ENCODE measurements at places on chromosomes 2 and 18.

DNA sequence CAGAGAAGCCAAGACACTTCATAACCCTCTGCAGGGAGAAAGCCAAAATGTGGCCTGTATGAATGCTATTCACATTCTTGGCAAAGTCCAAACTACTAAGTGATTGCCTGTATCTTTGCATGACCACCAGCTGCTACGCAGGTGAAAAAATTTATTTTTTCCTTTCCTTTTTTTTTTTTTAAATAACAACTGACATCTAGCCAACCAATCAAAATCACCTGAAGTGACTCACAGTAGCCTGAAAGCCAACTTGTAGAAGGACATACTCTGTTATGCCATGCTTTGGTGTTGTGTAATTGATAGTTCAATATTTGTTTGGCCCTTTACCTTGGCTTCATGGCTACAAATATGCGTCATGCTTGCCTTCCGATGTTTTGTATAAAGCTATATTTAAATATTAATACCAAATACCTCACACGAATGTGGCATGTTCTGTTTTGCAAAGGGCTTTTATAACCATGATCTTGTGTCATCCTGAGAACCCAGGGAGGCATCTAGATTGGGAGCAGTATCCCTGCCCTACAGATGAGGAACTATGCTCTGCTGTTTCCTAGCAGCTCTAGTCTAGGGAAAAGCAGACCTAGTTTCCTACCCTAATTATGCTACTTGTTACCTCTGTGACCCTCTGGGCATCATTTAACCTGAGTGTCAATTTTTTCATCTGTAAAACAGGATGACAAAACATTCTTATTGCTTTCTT is 102.1 kb downstream of the MYOM1 start:
- DNase-seq, result no peak

GRCh38 chr2:68839260-68839833 is 31.9 kb downstream of the BMP10 start:
- DNase-seq, result no peak

DNA sequence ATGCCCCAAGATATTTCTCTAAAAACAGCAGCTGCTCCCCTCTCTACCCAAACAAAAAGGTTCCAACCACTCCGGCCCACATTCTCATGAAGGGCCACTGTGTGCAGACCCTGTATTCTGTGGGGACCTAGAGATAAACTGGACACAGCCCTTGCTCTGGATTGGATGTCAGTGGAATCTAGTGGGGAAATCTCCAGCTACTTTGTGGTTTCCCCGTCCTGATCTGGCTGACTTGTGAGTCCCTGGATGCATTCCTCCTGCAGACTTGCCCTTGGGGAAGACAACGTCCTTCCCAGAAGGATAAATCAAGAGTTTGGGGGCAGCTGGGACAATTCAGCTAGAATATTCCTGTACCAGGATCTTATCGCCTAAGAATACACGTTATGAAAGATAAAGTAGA is 151.1 kb downstream of the FSHR start:
- DNase-seq, result no peak

DNA sequence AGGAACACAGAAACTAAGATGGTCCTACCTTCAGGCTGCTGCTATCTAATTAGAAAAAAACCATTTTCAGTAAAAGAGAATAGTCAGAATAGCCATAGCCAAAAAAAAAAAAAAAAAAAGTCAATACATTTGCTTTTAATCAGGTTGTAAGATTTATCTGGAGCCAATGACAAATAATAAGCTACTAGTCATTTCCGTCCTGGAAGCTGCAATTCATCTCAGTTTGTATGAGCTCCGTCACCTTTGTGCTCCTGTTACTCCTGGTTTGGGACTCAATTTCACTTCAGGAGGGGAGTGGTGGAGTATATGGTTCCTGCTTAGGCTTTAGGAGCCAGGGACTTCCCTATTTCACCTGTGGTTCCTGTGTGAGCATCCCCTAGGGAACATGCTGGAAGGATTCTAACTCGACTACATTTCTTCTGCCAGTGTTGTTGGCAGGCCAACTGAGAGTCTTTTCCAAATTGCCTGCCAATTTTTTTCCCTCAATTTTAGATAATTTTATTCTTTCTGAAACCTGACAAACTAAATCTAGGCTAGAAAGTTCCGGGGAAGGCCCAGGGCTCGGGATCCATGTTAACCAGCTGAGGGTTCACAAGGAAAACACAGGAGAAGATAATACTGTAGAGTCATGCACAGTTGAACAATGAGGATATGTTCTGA is 481.8 kb downstream of the DLGAP1 start:
- no peak for DNase-seq

GRCh38 chr2:241956521-241957110 is 87.1 kb downstream of the RTP5 start:
- DNase-seq, result no peak

DNA sequence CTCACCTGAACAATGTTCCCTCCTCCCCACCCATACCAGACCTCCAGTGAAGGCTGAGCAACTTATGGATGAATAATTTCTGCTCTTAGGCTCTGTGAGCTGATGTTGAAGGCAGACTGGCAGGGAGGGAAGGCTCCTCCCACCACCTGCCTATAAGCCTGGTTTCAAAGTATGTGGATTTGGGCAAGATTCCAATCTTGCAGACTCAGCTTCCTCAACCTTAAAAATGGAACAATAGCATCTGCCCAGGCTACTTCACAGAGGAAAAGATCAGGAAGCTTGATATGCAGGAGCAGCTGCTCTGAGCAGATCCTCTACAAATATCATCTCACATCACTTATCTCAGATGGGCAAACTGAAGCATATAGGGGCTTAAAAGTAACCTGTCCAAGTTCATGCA is 112.2 kb downstream of the ZFP36L2 start:
- no peak for DNase-seq

DNA sequence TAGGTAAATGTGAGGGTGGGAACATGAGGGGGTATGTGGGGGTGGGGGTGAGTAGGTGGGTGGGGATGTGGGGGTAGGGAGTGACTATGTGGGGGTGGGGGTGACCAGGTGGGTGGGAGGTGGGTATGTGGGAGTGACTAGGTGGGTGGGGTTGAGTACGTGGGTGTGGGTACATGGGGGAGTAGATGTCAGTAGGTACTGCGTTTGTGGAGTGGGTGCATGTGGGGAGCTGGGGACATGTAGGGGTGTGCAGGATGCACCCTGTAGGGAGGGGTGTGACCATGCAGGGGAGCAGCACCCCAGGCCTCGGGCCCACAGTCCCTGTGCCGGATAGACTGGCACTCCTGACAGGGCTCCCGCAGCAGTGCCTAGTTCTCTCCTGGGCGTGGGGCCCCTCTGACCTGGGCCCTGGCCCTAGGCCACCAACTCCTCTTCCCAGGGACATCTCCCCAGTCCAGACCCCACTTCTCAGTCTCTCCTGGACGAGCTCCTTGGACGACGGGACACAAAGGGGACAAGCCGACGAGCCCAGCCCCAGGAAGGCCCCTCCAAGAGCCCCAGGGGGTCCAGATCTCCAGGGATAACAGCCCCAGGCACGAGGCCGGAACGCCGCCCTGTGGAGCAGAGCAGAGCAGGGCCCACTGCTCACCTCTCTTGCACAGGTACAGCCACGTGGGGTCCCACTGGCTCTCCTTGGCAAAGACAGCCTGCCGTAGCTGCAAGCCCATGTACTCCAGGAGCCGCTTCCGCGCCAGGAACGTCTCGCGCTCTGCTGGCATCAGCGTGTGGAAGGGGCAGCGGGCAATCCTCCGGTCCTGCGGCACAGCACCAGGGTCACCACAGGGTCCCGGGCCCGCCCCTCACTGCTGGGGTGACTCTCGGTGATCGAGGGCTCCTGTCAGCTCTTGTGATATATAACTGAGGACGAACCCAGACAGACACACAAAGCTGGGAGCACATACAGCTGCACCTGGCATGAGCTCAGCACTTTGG is 58.2 kb downstream of the ANKMY1 start:
- DNase-seq, result no peak

DNA sequence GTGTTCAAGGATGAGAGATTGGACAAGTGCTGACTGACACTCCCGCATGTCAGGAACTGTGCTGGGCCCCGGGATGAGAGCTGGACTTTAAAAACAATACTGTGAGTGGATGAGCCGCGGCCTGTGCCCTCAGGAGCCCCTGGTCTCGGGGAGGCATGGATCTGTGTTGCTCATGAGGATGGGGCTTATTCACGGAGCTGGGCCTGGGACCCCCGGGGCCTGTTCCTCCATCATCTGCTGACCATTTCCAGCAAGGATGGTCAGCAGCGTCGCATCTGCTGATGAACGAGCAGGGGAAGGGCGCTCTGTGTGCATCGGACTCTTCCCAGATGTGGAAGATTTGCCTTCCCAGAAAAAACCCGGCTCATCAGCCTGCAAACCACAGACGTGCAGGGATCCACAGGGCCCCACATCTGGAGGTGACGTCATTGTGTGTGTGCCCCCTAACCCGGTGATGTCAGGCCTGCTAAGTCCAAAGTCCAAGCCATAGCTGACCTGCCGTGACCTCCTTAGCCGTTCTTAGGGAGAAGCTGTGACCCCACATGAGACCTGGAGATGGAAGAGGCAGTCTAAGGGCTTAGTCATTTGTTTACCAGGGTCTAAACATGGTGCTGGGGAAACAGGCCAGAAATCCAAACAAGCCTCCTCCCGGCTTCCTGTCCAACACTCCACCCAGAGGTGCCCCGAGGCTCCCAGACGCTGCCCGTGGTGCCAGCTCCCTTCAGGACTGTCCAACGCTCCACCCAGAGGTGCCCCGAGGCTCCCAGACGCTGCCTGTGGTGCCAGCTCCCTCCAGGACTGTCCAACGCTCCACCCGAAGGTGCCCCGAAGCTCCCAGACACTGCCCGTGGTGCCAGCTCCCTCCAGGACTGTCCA is 143.9 kb downstream of the PXDN start:
- no peak for DNase-seq

DNA sequence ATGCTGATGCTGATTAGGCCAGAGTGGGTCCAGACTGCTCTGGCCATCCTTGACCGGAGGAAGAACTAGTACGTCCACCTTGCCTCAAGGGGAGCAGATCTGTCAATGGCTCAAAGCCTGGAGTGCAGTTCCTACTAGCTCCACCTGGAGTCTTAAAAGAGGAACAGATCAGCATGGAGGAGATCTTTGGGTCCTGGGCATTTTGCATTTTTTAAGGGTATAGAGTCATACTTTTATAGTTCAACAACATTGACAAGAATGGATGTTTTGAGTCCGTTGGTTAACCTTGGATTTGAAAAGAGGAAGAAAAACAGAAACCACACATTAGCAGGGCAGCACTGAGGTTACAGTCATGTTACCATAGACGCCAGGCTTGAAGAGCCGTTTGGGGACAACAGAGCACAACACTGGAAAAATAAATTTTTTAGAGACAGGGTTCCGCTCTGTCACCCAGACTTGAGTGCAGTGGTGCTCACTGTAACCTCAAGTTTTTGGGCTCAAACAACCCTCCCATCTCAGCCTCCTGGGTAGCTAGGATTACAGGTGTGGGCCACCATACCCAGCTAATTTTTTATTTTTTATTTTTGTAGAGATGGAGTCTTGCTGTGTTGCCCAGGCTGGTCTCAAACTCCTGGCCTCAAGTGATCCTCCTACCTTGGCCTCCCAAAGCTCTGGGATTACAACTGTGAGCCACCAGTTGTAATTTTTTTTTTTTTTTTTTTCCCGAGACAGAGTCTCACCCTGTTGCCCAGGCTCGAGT is 78.5 kb downstream of the PRKCE start:
- DNase-seq, result no peak

DNA sequence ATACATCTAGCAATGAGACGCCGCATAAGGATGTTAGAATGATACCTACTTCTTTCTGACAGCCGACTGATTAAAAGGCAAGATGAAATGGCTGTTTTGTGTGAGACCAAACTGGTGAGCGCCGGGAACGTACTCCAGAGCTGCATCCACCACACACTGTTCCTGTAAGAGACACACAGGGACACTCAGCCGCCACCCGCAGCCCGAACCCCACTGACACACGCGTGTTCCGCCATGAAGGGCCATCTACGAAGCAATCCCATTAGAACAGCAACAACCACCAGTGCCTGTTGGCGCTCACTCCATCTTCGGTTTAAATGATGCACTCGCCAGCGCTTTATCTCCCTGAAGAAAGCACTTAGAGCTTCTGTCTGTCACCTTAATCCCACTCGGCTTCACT is 162.3 kb downstream of the LAMA1 start:
- DNase-seq, result no peak

- DNase-seq, result no peak
These were observed 134.7 kb downstream of the VIT start for GRCh38 chr2:36831185-36831584.

DNA sequence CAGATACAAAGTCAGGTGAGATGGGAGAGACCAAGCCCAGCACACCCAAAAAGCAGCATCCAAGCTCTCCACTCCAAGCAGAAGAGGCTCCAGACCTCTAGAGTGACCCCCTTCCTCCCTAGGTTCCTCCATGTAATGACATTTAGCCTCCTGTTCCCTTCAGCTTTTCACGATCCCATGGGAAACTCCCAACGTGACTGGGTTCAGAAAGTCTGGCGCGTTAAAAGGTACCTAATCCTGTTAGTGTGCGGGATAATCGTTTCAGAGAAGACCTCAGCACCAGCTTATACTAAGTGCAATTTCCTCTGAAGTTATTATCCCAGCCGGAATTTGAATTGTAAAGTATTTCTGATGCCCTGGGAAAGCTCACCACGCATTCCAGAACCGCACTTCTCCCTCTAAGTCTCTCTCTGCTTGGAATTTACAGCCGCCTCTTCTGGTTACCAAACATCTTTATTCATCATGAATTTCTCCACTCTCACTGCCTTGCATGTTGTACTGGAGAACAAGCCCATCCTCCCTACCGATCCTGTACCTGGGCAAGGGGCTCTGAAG is 46.9 kb downstream of the CCBE1 start:
- DNase-seq, result no peak

- no peak for DNase-seq
These were observed 98.7 kb upstream of the POU3F3 start for GRCh38 chr2:104755026-104755878.

DNA sequence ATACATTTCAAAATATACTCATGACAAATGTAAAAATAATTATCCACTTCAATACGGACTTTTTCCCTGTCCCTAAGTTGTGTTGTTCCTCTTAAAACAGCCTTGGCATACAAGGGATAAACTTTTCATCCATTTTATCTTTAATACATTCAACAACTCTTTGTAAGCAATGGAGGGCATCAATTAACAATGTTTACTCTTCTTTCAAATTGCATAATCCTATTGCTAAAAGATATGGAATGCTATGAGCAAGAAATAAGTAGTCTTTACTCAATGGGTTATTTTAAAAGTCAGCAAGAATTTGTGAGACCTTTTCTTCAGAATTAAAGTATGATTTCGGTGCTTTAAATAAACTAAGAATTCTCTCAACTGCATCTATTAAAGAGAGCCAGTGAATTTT is 41.9 kb downstream of the SCN9A start:
- DNase-seq, result no peak

GRCh38 chr2:232282508-232283055 is 96.0 kb upstream of the ALPP start:
- no peak for DNase-seq

GRCh38 chr18:72986103-72986502 is 118.3 kb upstream of the NETO1 start:
- DNase-seq, result no peak

- DNase-seq, result no peak
These were observed 12.5 kb downstream of the ABCG8 start for GRCh38 chr2:43851011-43851980.

DNA sequence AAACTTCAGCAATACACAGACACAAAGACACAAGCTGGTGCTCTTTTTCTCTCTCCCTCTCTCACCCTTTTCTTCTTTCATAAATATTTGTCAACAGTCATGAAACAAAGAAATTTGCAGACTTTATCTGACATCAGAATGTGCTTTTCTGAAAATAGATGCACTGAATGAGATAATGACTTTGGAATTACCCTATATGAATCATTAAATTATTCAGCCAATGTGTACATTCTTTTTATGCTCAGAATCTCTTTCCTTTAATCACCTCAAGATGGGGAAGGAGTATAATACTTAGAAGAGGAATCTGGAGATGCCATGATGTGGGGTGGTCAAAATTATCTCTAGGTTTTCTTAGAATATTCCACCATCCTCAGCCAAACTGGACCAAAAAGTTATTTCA is 289.9 kb downstream of the LRRTM1 start:
- DNase-seq, result no peak
